Stimulated activated CD4-positive, alpha-beta T cell treated with anti-CD3 and anti-CD28 coated beads, TNF-alpha, amount 100 ng/mL, for 1 hour (primary cell): ENCODE measurements at places on chromosomes 4 and X.

DNA sequence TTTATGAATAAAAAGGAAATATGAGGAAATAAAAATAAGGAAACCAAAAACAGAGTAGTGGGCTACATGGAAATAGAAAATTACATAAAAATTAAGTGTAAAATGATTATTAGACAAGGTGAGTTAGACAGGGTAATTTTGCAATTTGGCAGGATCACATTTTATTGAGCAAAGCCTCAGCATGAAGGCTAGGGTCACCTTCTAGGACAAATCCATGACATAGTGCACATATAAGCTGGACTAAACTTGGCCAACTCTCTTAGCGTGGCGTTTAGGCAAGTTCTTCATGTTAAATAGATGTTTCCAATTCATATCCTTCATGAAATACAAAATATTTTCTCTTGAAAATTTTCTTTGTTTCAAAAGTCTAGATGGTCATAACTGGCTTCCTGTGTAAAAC, 25.7 kb upstream of the UGT2B7 start:
- no peak for DNase-seq

DNA sequence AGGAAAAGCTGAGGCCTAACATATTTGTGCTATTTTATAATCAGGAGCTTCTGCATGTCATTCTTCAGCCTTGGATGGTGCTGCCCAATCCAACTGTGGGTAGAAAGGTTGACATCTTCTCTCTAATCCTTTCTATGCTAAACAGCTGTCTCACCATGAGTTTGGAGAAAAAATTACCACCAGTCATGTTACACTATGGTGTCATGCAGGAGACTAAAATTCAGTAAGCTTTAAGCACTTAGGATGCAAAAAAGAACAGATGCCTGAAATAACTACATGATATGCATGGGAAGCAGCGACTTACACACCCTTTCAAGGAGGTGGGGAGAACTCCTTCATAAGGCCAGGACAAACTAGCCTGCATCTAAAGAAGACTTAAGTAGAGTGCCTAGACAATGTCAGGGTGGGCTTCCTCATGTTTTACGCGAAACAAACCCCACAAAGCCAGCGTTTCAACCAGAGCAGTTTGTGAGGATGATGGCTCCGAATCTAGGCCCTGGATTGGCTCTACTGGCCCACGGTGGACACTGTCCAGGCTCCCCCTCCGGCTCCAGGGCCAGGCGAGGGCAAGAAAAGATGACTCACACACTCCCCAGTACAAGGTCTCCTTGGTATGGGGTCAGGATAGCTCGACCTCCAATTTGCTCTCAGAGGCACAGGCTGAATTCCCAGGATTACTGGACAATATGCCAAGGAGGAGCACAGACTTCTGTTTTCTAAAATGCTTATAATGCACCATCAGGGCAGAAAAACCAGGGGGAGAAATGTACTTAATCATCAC, 45.1 kb downstream of the STX18 start:
- DNase-seq = no peak

DNA sequence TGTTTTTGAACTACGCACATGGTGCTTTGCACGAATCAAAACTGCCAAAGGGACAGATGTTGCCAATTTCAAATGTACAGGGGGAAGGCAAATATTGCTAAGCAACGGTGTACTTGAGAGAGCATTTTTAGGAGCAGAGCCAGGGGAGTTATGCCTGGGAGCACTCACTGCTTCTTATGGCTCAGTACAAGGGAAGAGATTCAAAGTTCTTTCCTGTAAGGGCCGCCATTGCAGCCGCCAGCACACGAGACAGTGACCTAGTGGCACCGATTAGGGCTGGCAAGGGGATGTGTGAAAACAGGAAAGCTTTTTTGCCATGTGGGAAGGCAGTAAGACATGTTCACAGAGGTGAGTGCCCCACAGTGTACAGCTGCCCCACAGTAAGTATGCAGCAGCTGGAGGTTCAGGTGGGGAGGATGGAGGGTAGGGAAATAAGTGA, 133.8 kb downstream of the AFF1 start:
- DNase-seq = no peak

GRCh38 chrX:55120761-55121358, 32.0 kb downstream of the PAGE2 start:
- DNase-seq = no peak

GRCh38 chr4:99816545-99817308, at the start of gene DAPP1:
Gene DAPP1, plus strand, starts transcription at chr4:99816827. Its CDS starts 87 bp downstream, at chr4:99816914.
- DNase-seq = peak; percentile 31

- DNase-seq = no peak
Measured at GRCh38 chrX:120426599-120426998, 42.5 kb downstream of the LAMP2 start.

DNA sequence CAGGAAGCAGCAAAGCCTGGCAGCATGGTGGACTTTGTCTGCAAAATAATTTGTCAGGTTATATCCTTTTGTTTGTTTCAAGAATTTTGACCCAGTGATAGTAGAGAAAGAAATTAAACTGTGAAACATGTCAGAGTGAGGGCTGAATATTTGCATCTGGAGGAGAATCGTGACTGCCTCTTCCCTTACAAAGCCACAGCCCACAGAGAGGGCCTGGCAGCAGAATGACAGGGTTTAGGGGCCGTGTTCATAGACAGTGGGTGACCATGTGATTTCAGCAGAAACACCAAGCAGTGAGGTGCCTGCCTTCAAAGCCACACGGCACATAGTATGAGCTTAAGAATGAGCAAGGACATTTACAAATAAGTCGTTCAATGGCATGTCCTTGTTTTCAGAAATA, 24.4 kb upstream of the PLAC8 start:
- DNase-seq = no peak

- no peak for DNase-seq
Measured at GRCh38 chr4:154366956-154367355, 124.6 kb downstream of the DCHS2 start.

- no peak for DNase-seq
Measured at GRCh38 chrX:103747163-103747562, 29.5 kb upstream of the PLP1 start.

DNA sequence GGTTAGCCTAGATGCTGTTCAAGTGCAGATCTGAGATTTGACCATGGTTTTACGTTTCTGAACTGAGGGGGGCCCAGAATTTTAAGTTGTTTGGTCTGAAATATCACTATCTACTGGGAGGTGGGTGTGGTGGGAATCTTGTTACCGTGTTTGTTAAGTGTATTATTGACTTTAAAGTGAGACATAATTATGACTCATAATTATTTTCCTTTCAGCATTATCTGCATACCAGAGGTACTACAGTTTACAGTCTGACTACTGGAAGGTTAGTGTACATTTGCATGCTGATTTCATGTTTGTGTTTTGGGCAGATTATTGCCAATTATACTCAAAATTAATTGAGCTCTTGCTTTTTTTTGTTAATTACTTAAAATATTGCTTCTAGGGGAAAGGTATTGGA, 101.5 kb downstream of the KDM6A start:
- no peak for DNase-seq

- no peak for DNase-seq
Measured at GRCh38 chr4:152808670-152809069, 28.9 kb downstream of the ARFIP1 start.

DNA sequence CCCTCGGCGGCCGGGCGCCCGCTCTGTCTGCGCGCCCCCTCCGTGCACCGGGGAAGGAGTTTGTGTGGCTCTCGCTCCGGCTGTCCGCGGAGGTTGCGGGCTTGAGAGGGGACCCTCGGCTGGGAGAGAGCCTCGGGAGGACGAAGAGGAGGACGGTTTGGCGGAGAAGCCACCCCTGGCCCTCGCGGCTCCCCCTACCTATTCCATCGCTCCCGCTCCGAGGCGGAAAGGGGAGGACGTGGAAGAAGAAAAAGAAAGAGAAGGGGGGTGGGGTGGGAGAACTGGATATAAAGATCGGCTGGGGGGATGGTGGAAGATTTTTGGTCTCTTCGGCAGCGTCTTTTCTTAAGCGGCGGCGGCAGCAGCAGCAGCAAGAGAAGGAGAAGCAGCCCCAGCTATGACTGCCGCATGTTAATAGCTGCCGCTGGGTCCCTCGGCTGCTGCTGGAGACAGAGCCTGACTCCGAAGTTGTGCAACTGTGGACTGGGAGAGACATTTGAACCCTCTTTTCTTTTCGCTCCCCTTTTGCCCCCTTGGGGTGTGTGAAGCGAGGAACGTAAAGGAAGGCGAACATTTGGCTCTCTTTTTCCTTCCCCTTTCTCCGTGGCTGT, 895 bp downstream of the ADGRL3 start:
- DNase-seq = no peak
